Stimulated activated CD8-positive, alpha-beta memory T cell treated with anti-CD3 and anti-CD28 coated beads, Interleukin-7, amount 100 ng/mL, for 1 hour (primary cell): ENCODE measurements at places on chromosomes 3 and 15.

DNA sequence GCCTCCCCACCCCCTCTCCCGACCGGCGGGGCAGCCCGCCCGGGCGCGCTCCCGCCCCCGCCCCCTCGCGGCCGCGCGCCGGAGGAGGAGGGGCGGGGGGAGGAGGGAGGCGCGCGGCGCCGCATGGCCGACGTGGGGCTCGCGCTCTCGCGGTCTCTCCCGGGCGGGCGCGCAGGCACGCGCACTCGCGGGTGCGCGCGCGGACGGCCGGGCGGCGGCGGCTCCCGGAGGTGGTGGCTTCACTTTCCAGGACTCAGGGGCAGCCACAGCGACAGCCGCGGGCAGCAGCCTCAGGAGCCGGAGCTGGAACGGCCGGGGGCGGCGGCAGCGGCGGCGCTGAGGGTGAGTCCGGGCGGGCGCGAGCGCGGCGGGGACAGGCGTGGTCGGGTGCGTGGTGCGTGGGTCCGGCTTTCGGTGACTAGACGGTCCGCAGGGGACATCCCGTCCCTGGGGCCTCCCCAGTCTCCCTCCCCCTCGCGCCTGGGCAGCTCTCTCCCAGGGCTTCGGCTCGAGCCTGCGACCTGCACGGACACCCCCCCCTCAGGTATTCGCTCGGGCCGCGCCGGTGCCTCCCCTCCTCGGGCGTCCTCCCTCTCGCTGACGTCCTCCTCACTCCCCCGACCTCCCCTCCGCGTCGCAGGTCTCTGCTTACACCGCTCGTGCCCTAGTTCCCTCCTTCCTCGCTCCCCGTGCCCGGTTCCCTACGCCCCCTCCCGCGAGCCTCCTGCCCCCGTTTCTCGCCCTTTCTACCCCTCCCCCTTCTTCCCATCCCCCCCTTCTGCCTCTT is at the start of gene UBE2E2:
Gene UBE2E2, plus strand, starts transcription at position 407 of the 787 bp plus-strand sequence.
- DNase-seq: peak; percentile 9

DNA sequence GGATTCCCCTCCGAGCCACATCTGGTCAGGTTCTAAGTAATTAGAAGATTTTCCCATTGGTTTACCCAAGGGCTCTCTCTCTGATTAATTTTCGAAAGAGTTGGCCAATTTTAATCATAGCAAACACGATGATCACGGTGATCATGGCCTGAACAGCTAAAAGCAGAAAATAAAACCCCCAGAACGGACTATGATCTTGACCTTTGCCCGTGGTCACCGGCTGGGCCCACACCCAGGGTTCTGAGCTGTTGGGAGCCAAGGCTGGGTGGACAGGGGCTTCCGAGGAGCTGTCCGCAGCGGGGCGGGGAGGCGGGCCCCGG is 2.6 kb downstream of the GP5 start:
- no peak for DNase-seq

DNA sequence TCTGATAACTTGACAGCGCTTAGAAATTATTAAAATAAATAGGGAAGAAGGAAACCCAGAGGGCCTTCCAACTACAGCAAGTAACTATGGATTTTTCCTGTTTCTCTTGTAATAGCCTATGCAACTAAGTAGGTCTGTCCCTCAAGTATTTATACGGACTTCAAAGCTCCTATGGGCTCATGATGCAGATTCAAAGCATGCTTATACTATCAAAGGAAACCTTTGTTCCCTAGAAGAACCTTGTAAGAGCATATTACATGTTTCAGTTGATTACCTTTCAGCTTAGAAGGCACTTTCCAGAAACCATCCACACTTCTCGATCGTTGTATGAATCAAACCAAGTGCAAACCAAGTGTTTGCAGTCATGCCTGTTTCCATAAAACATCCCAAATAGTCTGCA is 158.8 kb downstream of the ALCAM start:
- no peak for DNase-seq

DNA sequence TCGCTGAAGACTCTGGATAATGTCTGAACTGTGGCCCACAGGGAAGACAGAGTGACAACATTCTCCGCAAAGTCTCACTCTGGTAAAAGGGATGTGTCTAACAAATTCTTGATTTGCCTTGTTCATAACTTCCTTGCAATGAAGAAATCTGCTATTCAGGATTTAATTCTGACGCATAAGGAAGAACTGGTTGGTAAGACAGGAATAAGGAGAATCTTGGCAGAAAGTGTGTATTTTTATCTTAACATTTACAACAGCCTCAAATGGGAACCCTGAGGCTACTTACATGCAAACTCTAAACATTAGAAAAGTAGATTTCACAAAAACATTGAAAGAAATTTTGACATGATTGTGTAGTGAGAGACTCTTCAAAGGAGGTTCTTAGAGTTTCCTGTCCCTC is 10.8 kb upstream of the PLD1 start:
- no peak for DNase-seq

- no peak for DNase-seq
Observed at GRCh38 chr3:101128001-101128400, 134.8 kb upstream of the ABI3BP start.

DNA sequence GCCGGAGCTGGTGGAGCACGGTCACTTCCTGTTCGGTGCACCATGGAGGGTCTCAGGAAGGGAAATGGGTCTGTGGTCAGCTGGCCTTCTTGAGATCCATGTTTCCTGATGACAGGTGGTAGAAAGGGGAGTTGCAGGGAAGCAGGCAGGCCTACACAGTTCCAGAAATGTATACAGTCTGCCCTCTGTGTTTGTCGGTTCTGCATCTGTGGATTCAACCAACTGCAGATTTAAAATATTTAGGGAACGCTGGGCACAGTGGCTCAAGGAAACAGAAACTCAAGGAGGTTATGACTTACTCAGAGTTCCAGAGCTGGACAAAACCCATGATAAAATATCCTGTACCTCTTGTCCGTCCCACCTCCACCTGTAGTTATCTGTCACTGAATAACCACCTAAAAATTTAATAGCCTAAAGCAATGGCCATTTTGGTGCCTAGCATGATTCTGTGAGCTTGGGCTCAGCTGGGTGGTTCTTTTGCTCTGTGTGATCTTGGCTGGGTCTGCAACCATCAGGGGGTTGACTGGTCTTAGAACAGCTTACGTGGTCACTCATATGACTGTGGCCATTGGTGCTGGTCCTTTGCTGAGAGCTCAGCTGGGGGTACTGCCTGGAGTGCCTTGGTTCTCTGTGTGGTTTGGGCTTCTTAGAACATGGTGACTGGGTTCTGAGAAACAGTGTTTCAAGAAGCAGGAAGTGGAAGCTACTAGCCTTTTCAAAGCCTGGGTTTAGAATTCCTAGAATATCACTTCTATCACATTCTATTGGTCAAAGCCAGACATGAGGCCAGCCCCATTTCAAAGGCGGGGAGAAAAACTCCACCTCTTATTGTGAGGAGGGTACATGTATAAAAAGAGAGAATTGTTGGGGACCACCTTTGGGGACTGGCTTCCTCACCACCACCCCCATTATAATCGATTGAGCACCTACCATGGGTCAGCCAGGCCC is 239.7 kb upstream of the BHLHE40 start:
- no peak for DNase-seq

DNA sequence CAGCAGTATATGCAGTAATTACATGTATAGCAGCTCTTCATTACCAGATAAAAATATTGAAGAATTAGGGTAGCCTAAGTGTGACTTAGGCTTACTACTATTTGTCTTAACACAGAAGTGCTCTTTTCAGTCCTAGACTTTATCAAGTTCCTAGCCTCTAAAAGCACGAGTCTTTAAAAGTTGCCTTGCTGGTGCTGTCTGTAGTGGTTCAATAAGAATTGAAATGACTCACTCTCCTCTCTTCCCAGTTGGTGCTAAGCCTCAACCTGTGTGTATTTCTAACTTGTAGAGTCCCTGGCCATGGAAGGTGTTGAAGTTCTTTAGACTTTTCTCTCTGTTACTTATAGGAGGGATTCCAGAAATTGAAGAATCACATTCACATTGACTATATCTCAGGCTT is 395.4 kb upstream of the THRB start:
- no peak for DNase-seq

DNA sequence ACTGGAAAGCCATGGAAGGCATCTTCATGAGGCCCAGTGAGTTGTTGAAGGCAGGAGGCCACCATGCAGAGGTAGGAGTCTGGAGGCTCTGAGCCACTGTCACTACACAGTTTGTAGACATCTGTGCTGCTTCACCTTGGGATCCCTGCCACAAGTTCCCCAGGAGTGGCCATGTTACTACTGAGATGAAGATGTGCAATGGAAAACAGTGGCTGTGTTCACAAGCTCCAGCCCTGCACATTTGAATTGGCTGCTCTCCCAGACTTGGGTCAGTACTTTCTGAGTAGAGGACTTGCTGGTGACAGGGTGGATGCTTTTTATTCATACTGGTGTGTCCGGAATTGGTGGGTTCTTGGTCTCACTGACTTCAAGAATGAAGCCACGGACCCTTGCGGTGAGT is 86.9 kb upstream of the C15orf39 start:
- DNase-seq: no peak

GRCh38 chr3:192655628-192656027 is 71.7 kb downstream of the FGF12 start:
- DNase-seq: no peak

GRCh38 chr3:12478326-12478725 is 6.0 kb upstream of the TSEN2 start:
- DNase-seq: no peak

DNA sequence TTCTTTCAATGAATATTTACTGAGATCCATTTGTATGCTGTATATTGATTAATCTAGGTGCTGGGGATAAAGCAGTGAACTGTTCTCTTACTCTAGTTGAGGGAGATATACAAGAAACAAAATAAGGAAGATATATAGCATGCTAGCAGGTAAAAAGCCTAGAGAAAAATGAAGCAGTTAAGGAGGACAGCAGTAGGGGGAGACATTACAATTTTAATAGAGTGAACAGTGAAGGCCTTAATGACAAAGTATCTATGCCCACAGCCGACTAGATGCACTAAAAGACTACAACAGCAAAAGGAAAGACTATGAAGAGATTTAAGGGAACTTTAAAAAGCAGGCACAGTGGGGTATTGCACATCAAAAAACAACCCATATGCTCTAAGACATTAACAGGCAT is 81.4 kb downstream of the XRN1 start:
- no peak for DNase-seq

DNA sequence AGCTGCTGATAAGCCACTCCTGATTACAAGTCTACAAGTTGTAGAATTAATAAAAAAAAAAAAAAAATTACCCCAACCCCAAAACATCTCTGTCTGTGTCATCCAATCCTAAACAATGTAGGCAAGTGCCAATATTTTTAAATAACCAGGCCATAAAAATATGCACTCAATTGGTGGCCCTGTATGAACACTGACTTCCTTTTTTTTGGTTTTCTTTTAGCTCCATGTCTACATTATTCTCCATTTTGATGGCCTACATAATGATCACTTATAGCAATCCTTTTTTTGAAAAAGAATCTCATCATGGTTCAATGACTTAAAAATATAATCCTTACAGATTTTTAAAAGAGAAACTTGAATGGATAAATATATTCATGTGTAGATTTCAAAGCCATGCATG is 72.1 kb downstream of the FOXP1 start:
- no peak for DNase-seq

- DNase-seq: no peak
Observed at GRCh38 chr3:57919987-57920386, 88.2 kb upstream of the FLNB start.

DNA sequence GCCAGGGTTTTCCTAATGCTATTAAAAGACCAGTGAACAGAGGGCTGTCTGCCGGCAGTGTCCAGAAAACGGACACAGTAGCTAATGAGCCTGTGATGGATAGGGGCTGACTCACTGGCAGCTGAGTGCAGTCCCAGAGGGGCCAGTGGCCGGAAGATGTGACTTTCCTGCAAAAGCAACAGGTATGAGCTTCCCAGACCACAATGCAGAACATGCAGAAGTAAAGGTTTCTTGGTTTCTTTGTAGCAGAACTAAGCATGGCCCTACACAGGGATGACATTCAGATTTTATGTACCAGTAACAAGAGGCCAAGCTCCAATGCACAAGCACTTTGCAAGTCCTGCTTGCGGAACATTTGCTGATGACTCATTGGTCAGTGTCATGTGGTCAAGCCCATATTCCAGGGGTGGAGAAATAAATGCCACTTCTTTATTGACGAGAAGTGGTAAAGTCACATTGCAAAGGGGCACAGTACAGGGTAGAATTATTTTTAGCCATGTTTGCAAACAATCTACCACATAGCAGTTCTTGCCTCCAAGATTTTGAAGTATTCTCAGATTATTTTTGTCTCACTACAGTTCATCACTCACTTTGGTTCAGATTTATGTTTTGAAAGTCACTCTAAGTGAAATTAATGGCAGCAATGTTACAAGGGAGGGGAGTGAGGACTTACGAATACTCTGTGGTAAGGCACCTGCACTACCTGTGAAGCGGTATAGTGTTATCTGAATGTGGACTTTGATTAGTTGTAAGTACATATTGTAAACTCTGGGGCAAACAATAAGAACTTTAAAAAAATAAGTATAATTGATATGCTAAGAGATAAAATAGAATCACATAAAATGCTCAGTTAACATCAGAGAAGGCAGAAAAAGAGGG is 263.3 kb downstream of the ABHD5 start:
- no peak for DNase-seq
